ENCODE measurements at places on chromosomes 5 and 9. TPM values are rescaled to one million over a fixed set of nuclear protein-coding genes. Genes with fewer than 3 reads are reported as not detected.

DNA sequence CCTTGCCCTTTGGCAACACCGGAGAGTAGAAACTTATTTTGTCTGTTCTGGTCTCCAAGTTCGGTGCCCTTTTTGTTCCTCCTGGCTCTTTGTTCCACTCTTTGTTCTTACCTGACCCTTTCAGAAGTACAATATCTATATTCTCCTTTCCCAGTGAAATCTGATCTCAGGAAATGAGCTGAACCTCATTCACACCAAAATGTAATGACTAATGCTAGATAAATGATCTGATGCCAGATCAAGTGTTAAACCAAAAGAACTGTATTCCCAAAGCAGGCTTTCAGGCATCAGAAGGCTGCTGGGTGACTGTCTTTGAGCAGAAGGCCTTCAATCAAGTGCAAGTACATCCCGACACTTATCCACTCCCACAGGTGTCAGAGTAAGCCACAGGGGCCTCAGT lies 156.4 kb downstream of the SPOCK1 start:
- no peak overlapping the region for H3K4me3 ChIP-seq
- no peaks in the 10 kb centered on the region for H3K4me1 ChIP-seq
- no peaks in the 10 kb centered on the region for H3K27me3 ChIP-seq

GRCh38 chr5:168770996-168771395 lies 191.8 kb upstream of the PANK3 start:
- peaks cover 42% of the 10 kb centered on the region for H3K27me3 ChIP-seq
- no peak for DNase-seq
- H3K36me3 ChIP-seq, result no peaks in the 10 kb centered on the region
- H3K27ac ChIP-seq, result no peak overlapping the region
- no peaks in the 10 kb centered on the region for H3K4me1 ChIP-seq

The CAMK4 gene
- not detected for total RNA-seq

The TMEM8B gene
- total RNA-seq, result 2.1 TPM

All from HepG2 (cell line).